NCI-H1930 (cell line): ENCODE measurements at places on chromosomes 1 and 21.

- no peak for DNase-seq
Measured at GRCh38 chr1:108767708-108768107, 21.2 kb downstream of the STXBP3 start.

DNA sequence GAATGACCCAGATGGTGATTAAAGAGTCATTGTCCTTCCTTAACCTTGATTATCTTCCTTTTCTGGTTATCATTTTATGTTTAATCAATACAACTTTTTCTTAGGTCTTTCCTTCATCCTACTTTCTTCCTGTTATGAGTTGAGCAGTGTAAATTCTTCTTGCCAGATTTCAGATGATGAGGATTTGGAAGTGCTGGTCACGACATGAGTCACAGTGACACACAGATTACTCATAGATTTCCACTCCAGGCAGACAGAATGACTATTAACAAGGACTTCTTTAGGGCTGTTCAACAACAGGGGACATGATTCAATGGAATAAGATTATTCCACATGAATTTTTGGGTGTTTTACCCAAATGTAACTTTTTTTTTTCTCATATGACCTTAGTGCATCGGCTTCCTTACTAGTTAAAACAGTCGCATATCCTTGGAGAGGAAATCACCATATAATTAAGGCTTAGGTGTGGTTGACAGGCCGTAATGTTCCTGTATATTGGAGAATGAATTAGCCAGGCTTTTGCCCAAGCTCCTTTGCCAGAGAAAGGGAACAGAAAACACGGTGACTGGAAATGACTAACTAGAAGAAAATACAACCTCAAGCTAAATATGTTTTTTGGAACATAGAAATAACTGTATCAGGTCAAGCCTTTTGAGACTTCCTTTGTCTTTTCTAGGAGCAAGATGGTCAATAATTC, 44.2 kb downstream of the PRRX1 start:
- no peak for DNase-seq

DNA sequence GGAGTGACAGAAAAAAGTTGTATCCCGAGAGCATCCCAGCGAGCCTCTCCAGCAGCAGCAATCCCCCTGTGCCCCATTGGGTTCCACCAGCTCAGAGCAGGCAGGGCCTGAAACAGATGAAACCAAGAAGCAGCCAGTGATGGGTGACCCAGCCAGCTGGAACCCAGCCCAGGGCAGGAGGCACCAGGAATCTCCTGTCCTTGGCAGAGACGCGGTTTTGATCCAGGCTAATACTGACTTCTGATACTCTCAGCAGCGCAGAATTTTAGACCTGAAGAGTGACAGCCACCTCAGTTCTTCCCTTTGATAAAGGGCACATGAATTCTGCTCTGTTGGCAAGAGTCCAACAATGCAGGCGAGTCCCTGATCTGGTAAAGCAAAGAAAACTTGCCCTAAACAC, 11.4 kb upstream of the OLIG1 start:
- no peak for DNase-seq

DNA sequence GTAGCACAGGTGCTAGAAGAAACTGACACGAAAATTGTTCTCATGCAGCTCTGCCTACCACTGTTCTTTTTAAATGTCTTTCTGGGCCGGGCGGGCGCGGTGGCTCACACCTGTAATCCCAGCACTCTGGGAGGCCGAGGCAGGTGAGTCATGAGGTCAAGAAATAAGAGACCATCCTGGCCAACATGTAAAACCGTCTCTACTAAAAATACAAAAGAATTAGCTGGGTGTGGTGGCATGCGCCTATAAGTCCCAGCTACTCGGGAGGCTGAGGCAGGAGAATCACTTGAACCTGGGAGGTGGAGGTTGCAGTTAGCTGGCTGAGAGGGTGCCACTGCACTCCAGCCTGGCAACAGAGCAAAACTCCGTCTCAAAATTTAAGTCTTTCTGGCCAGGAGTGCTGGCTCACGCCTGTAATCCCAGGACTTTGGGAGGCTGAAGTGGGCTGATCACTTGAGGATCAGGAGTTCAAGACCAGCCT, 947 bp upstream of the RIT1 start:
- no peak for DNase-seq

- no peak for DNase-seq
Measured at GRCh38 chr1:46044116-46044515, 88.3 kb downstream of the PIK3R3 start.

DNA sequence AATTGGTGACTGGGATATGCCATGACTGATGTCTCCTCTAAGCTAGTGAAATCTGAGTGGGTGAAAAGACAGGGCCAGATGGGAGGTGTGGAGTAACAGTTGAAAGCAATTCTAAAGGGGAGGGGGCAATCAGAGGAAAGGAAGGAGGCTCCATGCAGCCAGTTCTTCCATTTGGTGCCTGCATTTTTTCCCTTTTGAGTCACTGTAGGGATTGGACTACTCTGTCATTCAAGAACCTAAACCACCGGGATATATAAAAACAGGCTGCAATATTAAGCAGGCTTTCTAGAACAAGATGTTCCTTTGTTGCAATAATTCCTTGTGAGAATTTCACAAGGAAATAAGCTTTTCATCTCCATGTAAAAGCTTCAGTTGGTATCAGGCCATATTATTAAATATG, 18.3 kb downstream of the CLIC6 start:
- DNase-seq = no peak

DNA sequence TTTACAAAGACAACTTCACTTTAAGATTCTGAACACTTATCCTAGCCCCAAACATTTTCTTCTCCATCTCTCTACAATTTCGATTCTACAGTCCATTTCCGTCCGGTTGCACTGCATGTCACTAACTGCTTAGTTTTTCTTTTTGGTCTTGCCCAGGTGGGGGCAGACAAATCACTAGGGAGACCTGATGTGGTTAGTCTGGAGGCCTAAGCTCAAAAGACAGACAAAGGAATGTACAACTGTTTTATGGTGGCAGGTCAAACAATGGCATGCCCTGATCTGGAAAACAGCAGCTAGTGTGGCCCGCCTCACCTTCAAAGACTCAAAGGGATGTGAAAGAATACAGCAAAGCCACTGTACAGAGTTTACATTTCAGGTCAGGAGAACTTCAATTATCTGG, 3.8 kb downstream of the ETV3 start:
- DNase-seq = no peak

DNA sequence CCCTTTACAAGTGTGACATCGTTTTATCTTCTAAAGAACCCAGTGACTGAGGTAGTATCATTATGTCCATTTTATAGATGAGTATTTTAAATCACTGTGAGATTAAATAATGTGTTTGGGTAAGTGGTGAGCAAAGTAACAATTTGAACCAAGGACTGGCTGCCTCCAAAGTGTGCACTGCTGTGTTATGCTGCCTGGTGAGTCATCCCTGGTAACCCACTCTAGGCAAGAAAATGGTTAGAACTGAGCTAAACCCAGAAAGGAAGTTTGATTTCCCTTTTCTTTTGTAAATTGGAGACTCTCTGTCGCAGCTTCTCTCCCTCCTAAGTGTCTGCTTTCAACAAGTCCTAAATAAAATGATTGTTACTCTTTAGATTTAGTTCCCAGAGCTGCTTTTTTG, 342.8 kb upstream of the KAZN start:
- no peak for DNase-seq

GRCh38 chr1:165857046-165857801, 29.8 kb downstream of the UCK2 start:
- no peak for DNase-seq

DNA sequence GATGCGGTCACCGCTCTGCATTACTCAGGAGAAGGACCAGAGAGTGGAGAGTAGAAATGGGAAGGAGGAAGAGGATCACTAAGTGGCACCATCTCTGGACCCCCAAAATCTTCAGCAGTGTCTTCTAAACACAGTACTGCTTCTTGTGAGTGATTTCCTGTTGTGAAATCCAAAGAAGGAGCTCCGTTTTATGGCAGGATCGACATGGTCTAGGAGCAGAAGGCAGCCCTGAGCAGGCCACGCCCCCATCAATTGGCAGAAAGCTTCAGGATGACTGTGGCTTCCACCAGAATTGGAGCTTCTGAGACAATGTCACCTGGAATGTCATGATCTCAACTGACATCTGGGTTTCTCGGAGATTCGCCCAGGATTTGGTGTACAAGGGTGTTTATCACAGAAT, 171.5 kb downstream of the ADSS2 start:
- DNase-seq = no peak

GRCh38 chr1:243271996-243272395, 16.2 kb downstream of the SDCCAG8 start:
- DNase-seq = no peak

GRCh38 chr1:205986861-205987260, 16.3 kb downstream of the RAB7B start:
- no peak for DNase-seq

GRCh38 chr21:42193131-42193671, 25.7 kb upstream of the ABCG1 start:
- DNase-seq = no peak

DNA sequence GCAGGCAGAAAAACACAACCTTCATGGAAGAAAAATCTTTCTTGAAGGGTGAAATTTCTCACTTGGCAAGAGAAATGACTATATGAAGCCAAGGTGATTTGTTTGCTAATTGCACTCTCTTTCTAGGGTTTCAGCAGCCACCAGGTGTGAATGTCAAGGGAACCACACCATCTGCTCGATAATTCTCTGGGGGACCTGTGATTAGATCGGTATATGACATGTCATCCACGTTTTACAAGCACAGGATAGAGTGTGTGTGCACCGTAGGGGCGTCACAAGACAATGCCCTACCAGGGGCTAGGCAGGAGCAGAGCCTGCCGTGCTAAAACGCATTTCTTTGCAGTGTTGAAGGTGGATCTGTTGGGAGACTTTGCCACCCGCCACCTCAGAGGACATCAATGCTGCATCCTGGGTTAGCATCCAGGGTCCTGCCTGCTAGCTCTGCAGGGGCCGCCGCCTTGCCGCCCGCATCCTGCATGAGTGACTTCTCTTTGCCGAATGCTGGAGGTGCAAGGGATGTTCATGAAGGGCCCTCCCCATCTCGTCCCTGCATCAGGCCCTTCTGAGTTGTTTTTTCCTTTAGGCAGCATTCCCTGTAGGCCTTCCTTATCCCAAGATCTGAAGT, 37.8 kb upstream of the CCSAP start:
- no peak for DNase-seq

- DNase-seq = no peak
Measured at GRCh38 chr1:148264374-148265276, 112.5 kb upstream of the NBPF11 start.

GRCh38 chr1:207806531-207807325, 54.9 kb downstream of the CD46 start:
- DNase-seq = no peak

- DNase-seq = no peak
Measured at GRCh38 chr1:233122779-233123178, 172.4 kb downstream of the NTPCR start.
